ENCODE measurements at places on chromosomes 2 and 18.

DNA sequence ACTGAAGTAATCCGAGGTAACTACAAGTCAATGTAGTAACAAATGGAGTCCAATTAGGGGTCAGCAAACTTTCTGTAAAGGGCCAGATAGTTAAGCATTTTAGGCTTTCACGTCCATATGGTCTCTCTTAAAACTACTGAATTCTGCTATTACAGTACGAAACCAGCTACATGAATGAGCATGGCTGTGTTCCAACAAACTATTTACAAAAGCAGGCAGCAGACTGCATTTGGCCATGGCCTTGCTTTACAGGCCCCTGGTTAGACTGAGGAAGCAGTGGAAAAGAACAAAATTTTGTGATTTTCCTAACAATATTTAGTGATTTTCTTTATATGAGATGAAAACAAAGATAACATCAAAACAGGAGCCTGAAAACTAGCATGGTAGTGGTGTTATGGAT lies 64.0 kb downstream of the RTN4 start:
- no peak for DNase-seq

DNA sequence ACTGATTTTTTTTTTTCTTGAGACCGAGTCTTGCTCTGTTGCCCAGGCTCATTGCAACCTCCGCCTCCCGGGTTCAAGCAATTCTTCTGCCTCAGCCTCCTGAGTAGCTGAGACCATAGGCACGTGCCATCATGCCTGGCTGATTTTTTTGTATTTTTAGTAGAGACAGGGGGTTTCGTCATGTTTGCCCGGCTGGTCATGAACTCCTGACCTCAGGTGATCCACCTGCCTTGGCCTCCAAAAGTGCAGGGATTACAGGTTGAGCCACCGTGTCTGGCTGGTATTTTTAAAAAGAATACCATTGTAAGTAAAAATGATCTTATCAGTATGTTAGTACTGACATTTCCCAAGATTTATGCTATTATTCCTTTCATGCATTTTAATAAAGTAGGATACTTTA lies 105.7 kb downstream of the PIEZO2 start:
- DNase-seq: no peak

- DNase-seq: no peak
Observed at GRCh38 chr2:18829976-18830375, 240.6 kb upstream of the NT5C1B start.

- no peak for DNase-seq
Observed at GRCh38 chr2:216316743-216317142, 55.5 kb downstream of the MARCHF4 start.

- DNase-seq: no peak
Observed at GRCh38 chr18:79400091-79400590, 4.4 kb downstream of the NFATC1 start.

- no peak for DNase-seq
Observed at GRCh38 chr18:24271381-24272228, 126.0 kb downstream of the OSBPL1A start.

GRCh38 chr2:172993139-172993538 lies 82.5 kb upstream of the MAP3K20 start:
- DNase-seq: no peak

DNA sequence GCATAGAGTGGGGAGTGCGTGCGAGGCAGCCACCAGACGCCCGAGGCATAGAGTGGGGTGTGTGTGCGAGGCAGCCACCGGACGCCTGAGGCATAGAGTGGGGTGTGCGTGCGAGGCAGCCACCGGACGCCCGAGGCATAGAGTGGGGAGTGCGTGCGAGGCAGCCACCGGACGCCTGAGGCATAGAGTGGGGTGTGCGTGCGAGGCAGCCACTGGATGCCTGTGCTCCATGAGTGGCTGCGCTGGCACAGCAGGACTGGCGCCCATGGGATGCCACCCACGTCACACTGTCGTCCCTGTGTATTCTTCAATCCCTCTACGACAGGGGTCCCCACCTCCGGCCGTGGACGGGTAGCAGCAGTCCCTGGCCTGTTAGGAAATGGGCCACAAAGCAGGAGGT lies 221.9 kb downstream of the HDAC4 start:
- DNase-seq: no peak
